T-cell (primary cell): ENCODE measurements at places on chromosomes 13 and 19.

GRCh38 chr19:48271531-48272151 is 1.8 kb downstream of the ZNF114 start:
- DNase-seq = no peak

DNA sequence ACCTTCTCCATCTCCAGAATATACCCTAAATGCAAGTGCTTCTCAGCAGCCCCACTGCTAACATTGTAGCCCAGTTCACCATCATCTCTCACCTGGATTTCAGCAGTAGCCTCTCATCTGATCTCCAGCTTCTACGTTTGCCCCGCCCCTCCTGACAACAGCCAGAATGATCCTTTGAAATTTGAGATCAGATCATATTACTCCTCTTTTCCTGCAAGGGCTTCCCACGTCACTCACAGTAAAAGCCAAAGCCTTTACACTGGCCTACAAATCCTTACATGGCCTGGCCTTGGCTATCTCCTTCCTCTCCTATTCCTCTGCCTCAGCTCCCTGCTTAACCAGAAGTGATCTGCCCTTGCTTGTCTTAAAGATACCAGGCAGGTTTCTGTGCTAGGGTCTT is 94.3 kb upstream of the NBEA start:
- no peak for DNase-seq

GRCh38 chr13:80038371-80038770 is 302.6 kb downstream of the SPRY2 start:
- DNase-seq = no peak

GRCh38 chr19:19711934-19712828 is 20.7 kb downstream of the ZNF14 start:
- DNase-seq = no peak

DNA sequence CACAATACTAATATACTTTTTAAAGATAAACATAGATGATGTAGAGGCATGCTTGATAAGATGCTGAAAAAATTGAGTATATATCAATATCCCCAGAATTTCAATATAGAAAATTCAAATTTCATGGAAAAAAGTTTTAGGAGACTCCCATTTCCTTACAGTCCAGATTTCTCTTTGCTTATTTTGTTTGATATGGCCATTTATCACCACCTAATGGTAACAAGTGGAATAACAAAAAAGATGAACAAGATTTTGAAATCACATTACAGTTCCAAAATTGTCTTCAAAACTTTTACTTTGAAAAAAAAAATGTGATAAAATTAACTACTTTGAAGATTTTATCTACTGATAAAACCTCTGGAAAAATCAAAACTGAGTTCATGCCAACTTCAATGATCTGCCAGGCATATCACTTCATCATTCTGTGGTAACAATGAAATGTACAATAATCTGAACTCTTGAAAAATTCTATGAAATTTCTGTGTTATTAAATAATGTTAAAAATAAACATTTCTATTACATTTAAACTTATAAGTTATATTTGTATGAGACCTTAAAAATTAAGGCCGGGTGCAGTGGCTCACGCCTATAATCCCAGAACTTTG is 17.5 kb downstream of the MIPEP start:
- DNase-seq = no peak

- DNase-seq = no peak
Observed at GRCh38 chr19:55258476-55258827, 365 bp downstream of the PPP6R1 start.
